ENCODE measurements at places on chromosomes 1 and 21. TPM values are rescaled to one million over a fixed set of nuclear protein-coding genes. Genes with fewer than 3 reads are reported as not detected.

The VCAM1 gene
- 53.9 TPM for polyA plus RNA-seq

The MTARC2 gene
- polyA plus RNA-seq: 84.3 TPM

- DNase-seq: no peak
These were observed 36.3 kb upstream of the FAM3B start for GRCh38 chr21:41280115-41280919.

- no peak for DNase-seq
These were observed 2.1 kb upstream of the WASF2 start for GRCh38 chr1:27491748-27492700.

- no peak for DNase-seq
These were observed 123.4 kb downstream of the SDCCAG8 start for GRCh38 chr1:243379208-243379607.

- DNase-seq: no peak
These were observed 363.5 kb upstream of the USP24 start for GRCh38 chr1:55578646-55579045.
